ENCODE measurements at places on chromosomes 16 and 17.

DNA sequence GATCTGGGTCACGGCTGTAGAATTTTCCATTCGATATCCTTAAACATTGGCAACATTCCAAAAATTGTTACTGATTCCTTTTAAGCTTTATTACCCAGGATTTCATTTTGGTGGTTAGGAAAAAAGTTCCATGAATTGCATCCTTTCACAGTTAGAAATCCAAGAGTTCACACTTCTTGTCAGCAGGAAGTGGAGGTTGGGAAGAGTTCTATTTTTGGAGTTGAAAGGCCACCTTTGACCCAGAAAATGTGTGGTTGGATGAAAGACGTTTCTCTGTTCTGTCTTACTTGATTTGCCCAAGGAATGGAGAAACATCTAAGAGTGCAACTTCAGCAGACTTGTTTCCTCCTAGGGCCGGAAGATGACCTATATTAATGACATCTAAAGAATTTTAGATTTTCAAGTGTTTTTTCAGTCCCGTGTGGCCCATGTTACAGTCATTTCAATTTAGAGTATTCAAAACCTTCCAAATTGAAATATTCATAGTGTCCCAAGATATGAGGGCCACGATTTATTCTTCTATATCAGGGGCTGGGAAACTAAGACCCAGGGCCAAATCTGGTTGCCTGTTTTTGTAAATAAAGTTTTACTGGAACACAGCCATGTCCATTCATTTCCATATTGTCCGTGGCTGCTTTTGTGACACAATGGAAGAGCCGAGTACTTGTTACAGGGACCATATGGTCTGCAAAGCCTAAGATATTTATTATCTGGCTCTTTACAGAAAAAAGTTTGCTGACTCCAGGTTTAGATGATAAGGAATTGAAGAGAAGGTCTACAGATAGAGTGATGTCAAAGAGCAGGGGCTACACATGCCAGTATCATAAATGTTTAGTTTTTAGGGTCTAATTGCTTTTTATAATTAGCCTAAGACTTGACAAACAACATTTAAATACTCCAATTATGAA lies 50.2 kb downstream of the CDK5R1 start:
- DNase-seq: no peak

DNA sequence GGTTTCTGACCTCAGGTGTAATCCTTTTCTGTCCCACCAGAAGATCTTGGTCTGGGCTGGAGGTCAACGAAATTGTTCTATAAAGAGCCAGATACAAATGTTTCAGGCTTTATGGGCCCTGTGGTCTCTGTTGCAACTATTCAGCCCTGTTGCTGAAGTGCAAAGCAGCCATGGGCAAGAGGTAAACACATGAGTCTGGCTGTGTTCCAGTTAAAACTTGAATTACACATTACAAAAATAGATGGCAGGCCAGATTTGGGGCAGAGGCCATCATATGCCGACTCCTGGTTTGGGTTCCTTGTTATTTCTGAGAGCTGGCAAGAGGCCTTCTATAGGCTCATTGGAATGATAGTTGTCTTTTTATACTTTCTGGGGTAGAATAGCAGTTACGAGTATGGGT lies 114.4 kb downstream of the SDR42E1 start:
- no peak for DNase-seq

- no peak for DNase-seq
Measured at GRCh38 chr16:73483076-73483791, 435.3 kb upstream of the ZFHX3 start.

GRCh38 chr16:58280846-58281301 lies 14.0 kb downstream of the PRSS54 start:
- no peak for DNase-seq

- DNase-seq: no peak
Measured at GRCh38 chr17:9315360-9315759, 260.3 kb downstream of the STX8 start.

DNA sequence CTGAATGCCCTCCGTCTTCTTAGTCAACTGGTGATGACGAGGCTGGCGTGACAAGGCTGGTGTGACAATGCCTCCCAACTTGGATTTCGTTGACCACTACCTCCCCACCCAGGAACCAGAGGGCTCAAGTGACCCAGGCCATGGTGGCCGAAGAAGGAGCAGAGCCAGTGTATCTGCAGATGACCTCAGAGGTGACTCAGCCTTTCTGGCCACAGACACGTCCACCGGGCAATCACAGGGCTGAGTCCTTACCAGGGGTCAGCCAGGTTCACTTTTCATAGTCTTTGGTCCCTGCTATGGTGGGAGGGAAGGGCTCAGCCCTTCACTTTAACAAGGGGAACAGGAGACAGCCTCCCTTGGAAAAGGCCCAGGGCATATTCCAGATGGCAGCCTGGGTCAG lies 116.3 kb downstream of the MAF start:
- DNase-seq: no peak

GRCh38 chr16:83211711-83212110 lies 584.9 kb downstream of the CDH13 start:
- no peak for DNase-seq

DNA sequence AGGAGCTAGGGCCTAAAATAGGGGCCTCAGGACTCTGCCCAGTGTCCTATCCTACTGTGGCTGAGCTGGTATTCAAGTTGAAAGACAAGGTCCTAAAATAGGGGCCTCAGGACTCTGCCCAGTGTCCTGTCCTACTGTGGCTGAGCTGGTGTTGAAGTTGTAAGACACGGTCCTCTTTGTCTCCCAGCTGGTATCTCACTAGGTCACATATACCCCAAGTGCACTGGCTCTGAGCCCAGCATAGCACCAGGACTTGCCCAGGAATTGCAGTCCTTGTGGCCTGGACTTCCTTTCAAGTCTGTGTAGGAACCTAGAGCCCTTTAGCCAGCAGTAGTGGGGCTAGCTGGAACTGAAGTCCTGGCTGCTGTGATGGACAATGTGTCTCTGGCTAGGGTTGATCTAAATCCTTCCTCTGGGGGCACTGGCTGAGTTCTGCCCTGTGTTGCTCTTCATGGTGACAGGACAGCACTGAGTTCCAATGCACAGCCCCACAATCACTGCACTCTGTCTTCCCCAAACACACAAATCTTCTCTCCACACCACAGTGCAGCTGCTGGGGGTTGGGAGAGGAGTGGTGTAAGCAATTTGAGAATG lies 260.5 kb downstream of the HAPSTR1 start:
- DNase-seq: peak; percentile 47

GRCh38 chr16:1422076-1422475 lies 1.5 kb upstream of the UQCC4 start:
- DNase-seq: no peak

DNA sequence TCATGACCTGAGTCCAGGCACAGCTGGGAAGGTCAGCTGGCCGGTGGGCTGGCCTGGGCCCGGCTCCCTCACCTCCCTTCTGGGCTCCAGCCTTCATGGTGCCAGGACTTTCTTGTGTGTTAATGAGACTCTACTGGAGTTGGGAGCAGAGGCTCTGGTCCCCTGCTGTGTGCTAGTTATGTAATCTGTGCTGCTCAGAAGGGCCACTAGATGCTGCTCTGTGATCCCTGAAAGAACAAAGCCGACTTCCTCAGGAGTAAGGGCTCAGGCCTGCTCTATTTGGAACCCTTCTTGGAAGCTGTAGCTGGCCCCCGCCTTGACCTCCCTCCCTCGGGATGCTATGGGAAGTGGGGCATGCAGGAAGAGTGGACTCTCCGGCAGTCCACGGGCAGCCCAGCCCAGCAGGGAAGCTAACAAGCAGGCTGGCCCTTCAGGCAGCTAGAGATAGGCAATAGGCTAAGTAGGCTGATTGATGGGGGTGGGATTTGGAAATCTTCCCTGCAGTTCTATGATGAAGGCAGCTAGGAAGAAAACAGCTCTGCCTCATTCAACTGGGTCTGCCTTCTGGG lies 3.3 kb upstream of the CDK5R1 start:
- no peak for DNase-seq

DNA sequence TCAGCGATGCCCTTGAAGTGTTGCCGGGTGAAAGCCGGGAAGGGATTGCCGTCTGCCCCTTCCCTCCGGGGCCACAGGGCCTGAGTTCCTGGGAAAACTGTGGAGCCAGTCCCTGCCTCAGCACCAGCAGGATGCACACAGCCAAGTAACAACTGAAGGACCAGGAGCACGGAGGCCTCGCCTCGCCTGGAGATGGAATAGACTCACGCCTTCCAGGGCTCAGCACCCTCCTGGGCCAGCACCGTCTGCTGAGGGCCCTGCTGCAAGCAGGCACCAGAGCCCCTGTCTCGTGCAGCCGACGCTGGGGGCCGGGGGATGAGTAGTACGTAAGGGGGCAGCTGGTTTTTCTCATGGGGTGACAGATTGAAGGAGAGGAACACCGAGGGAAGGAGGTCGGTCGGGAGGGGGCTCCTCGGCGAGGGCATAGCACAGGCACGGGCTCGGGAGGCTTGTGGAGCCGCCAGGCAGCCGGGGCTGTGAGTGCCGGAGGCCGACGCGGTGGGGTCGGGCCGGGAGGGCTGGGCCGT lies 6.4 kb downstream of the CBFA2T3 start:
- no peak for DNase-seq

DNA sequence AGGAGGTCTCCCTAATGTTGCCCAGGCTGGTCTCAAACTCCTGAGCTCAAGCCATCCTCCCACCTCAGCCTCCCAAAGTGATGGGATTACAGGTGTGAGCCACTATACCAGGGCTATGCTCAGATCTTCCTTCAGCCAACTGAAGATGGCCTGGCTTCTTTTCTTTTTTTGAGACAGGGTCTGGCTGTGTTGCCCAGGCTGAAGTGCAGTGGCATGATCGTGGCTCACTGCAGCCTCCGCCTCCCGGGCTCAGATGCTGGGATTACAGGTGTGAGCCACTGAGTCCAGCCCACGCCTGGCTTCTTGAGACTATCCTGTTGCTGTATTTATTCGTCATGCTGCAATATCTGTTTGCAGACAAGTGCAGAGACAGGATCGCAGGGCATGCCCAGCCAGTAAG lies 4.1 kb downstream of the SLC25A19 start:
- no peak for DNase-seq

DNA sequence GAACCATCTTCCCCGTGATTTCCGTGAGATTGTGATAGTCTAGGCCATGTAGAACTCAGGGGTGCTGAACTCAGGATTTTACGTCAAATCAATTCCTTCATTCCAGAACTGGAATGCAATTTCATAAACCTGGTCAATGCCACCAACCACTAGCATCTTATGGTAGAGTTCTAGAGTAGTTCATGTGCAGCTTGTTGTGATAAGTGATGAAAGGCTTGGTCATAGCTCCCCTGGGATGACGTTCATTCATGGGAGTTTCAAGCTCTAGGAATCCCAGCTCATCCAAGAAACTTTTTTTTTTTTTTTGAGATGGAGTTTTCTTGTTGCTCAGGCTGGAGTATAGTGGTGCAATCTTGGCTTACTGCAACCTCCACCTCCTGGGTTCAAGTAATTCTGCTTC lies 3.7 kb upstream of the DPEP2 start:
- no peak for DNase-seq

- DNase-seq: no peak
Measured at GRCh38 chr17:49987681-49988441, 7.2 kb downstream of the DLX3 start.

GRCh38 chr16:86971251-86971650 lies 345.9 kb downstream of the C16orf95 start:
- DNase-seq: no peak

DNA sequence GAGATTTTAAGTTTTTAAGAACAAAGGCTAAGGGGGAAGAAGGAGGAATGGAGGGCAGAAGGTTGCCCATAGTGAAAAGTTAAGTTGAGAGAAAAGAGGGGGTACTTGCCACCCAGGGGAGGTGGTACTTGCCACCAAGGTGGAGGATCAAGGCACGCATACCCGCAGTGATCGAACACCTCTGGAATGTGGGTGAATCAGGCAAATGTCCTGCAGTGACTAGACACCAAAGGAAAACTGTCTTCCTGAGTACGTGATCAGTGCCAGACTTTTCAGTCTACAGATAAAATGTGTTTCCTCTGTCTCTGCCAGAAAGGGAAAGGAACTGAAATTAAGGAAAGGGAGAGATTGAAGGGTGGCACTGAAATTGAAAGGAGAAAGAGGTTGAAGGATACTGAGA lies 2285.3 kb downstream of the TP53TG3F start:
- DNase-seq: no peak

GRCh38 chr17:39954876-39955275 lies 7.9 kb upstream of the GSDMA start:
- DNase-seq: no peak

GRCh38 chr17:83162035-83162745 lies 82.8 kb downstream of the METRNL start:
- DNase-seq: no peak

- DNase-seq: no peak
Measured at GRCh38 chr17:78789149-78789662, 7.1 kb upstream of the CYTH1 start.

DNA sequence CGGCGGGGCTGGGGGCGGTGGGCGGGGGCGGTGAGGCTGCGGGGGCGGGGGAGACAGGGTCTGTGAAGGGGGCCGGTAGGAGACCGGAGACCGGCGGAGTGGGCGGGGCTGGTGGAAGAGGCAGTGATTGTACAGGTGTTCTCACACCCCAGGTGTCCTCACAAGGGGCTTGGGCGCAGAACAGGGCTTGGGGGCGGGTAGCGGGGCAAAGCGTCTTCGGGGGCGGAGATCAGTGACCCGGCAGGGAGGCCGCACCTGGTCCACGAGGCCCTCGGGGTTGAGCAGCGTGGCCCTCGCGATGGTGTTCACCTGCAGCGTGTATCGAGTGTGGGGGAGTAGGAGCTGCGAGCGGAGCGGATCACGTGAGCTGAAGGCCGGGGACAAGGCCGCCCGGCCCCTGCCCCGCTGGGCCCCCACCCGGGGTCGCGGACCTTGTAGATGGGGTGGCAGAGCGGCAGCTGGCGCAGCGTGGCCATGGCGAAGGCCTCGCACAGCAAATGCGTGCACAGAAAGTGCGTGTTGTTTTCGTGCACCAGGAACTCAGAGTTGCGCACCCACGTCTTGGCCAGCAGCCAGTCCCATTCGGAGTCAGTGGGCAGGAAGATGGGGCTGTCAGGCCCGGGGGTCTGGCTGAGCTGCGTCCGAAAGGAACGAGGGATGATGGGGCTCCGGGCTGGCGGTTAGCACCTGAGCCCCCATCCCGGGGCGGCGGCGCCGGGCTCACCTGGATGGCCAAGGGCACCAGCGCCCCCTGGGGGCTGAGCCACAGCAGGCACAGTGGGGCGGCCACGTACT lies 8.5 kb downstream of the ALOXE3 start:
- no peak for DNase-seq

GRCh38 chr17:27381007-27381501 lies 75.2 kb upstream of the KSR1 start:
- DNase-seq: no peak

GRCh38 chr17:6711081-6711674 lies 2.0 kb downstream of the SLC13A5 start:
- DNase-seq: peak; percentile 77

- no peak for DNase-seq
Measured at GRCh38 chr16:68779891-68780290, 42.8 kb downstream of the CDH1 start.

DNA sequence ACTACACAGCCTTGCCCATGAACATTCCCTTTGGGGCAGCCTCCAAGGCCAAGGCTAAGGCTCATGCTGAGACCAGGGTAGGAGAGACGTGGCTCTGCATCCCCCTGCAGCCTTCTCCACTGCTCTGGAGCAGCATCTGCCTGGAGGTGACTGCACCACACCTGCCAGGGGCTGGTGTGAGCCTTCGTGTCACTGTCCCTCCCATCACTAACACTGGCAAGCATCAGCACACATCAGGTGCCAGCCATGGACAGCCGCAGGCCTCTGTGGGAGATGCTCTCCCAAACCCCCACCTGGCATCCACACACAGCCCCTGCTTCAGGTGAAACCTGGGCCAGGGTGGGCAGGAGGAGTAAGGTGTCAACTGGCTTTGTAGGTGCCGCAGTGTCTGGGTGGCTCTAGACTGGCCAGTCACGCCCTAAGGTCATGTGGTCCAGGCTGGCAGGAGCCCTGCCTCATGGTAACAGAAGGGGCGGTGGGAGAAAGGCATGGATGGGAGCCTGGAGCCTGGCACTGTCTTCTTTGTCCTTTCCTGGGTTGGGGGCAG lies 18.1 kb upstream of the MTSS2 start:
- DNase-seq: no peak

All from vagina (tissue), 2 donors.